ENCODE measurements at places on chromosomes 3 and 15. TPM values are rescaled to one million over a fixed set of nuclear protein-coding genes. Genes with fewer than 3 reads are reported as not detected.

Gene GPR171
- total RNA-seq: 204 TPM

Gene MME
- total RNA-seq: not detected

Gene FSIP1
- total RNA-seq: 0.58 TPM

Gene INAFM2
- total RNA-seq: 8.9 TPM

Gene ALG1L2
- total RNA-seq: 0.70 TPM

Gene ARPIN
- total RNA-seq: not detected

- no peak for DNase-seq
Measured at GRCh38 chr3:175704366-175705055, 845.4 kb downstream of the NAALADL2 start.

GRCh38 chr15:45704329-45705249 is 69.8 kb downstream of the SQOR start:
- DNase-seq: peak; percentile 20

GRCh38 chr3:129118745-129119144 is 2.9 kb downstream of the RAB43 start:
- peak; percentile 46 for DNase-seq

GRCh38 chr3:31166249-31166885 is 271.9 kb upstream of the GADL1 start:
- no peak for DNase-seq

- DNase-seq: peak; percentile 40
Measured at GRCh38 chr3:9915254-9916141, 1.4 kb upstream of the IL17RC start.

- no peak for DNase-seq
Measured at GRCh38 chr3:168047190-168047795, 48.4 kb downstream of the GOLIM4 start.

DNA sequence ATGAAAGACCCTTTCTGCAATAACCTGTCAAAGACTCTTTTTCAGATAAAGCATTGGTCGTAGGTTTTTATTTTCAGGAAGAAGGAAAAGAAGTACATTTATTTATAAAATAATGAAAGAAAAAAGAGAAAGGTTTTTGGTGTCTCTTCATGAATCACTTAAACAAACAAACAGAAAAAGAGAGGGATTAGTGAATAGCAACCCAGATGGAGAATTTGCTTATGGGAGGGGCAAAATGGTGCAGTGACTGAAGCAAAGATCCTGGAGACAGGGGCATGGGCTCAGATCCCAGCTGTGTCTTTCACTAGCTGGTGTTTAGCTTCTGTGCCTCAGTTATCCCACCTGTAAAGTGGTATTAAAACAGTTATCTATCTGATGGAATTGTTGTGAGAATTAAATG is 78.6 kb upstream of the PFN2 start:
- no peak for DNase-seq

DNA sequence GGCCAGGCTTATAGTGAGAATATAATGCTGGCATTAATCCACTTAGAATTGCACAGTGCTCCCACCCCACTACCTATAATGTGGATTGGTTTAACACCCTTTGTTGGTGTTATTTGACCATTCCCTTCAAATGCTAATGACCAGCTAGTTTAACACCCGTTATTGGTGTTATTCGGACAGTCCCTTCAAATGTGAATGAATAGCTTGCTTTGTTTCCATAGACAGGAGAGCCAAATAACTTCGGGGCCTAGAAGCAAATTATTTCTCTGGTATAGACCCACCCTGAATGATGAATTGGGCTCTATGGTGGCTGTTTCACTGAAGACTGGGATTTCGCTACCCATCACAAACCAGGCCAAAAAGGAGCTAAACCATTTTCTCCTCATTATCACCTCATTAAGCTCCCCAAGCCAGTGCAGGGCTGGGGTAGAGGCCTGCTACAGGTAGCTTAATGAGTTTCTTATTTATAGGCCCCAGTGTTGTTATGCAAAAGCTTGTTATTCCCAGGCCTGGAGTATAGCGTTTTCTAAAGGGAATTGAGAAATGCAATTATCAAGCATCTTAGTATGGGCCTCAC is 494.1 kb upstream of the DPH6 start:
- DNase-seq: no peak

- DNase-seq: no peak
Measured at GRCh38 chr3:196988241-196989029, 19.8 kb upstream of the PIGZ start.

DNA sequence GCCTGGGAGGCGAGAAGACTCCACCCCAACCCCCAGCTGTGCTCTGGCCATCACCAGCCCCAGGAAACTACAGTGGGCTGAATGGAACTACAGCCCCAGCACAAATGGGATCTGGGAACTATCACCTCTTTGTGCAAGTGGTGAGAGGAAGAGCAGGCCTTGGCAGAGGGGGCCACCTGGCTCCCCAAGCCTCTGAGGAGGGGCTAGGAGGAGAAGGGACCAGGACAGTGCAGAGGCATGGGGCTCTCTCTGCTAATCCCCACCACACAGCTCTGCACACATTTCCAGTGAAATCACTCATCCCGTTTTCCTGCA is 31.6 kb downstream of the KY start:
- no peak for DNase-seq

- no peak for DNase-seq
Measured at GRCh38 chr15:68626739-68627138, 47.9 kb downstream of the CORO2B start.
